ENCODE measurements at places on chromosomes 5 and 9.

- DNase-seq: no peak
Measured at GRCh38 chr5:67031692-67032091, 164.9 kb downstream of the CD180 start.

- no peak for DNase-seq
Measured at GRCh38 chr5:104052558-104053352, 490.2 kb upstream of the NUDT12 start.

GRCh38 chr9:81183761-81184160 lies 505.6 kb downstream of the TLE1 start:
- DNase-seq: no peak

GRCh38 chr5:140011297-140011802 lies 31.7 kb downstream of the NRG2 start:
- no peak for DNase-seq

- DNase-seq: no peak
Measured at GRCh38 chr9:76400534-76401096, 6.4 kb upstream of the RFK start.

DNA sequence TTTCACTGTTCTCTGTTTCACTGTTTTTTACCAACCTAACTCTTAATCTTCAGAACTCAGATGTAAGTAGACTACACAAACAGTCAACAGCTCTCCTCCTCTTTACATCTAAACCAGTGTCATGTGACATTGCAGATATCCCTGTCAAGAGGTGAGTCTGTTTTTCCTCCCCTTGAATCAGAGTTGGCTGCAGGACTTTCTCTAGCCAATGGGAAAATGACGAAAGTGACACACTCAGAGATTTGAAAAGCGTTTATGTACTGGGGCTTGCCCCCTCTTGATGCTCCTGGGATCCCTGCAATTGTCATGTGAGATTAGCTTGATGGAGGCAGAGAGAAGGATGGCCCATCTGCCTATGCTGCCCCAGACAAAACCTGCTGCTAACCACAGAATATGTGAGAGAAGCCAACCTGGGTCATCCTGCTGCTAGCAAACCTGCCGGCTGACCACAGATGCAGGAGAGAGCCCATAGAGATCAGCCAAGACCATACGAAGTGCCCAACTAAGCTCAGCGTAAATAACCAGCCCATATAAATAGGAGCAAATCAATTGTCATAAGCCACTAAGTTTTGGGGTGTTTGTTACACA lies 111.1 kb downstream of the ASTN2 start:
- no peak for DNase-seq

DNA sequence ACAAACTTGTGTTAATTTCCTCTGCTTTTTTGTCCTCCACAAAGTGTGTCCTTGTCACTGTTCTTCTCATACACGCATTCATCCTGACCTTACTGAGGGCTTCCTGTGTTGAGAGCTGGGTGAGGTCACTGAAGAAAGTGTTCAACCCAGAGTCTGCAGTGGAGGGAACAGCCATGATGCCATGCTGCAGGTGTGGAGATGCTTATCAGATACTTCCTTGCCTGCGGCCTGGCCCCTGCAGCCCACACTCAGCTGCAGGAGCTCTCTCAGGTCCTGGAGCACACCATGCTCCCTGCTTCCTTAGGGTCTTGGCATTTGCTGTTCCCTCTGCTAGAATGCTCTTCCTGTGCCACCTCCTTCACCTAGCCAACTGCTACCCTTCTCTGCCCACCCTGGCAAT lies 108.1 kb upstream of the SPRY4 start:
- no peak for DNase-seq

DNA sequence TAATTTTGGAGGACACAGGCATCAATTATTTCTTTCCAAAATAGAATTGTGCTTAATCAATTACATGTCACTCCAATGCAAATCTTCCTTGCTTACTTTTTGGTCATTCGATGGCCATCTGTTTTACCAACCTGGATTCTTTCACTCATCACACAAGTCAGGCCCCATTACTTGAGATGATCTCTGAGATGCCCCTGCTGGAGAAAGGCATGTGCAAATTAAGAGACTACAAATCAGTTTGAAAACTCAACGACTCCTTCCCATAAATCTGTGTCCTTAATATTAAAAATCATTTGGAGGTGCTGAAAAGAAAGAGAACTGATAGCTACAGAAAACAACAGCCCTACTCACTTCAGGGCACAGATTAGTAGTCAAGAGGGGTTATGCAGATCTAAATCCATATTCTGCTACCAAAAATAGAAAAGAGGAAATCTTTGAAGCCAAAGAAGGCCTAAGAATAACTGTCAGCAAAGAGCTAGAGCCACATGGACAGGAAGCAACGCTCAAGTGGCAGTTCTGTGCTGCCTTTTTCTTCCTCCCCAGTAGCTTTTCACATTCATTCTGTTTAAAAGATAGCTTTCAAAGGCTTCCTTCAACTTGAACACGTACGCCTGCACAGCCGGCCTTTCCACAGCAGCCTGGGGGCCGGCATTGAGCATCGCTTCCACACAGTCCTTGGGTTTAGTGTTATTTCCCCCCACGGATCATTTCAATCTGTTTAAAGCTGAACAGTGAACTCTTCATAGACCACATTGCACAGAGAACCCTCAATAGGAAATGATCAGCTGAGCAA lies 79.3 kb upstream of the MAP3K1 start:
- no peak for DNase-seq

DNA sequence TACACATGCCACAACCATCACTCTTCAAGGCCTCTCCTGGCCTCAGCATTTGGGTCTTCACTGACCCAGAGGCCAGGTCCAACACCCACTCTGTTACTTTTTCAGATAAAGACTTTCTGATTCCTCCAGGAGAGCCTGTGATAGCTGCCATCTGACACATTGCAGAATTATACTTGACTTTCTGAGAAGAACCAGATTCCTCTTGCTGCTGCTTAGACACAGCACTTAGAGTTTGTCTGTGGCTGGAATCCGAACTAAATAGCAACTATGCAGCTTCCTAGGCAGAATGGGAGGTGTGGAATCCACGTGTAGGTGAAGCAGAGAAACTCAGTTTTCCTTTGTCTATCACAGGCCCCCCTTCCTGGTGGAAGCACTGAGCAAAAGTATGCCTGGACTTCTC lies 344.7 kb upstream of the SLC30A5 start:
- no peak for DNase-seq

DNA sequence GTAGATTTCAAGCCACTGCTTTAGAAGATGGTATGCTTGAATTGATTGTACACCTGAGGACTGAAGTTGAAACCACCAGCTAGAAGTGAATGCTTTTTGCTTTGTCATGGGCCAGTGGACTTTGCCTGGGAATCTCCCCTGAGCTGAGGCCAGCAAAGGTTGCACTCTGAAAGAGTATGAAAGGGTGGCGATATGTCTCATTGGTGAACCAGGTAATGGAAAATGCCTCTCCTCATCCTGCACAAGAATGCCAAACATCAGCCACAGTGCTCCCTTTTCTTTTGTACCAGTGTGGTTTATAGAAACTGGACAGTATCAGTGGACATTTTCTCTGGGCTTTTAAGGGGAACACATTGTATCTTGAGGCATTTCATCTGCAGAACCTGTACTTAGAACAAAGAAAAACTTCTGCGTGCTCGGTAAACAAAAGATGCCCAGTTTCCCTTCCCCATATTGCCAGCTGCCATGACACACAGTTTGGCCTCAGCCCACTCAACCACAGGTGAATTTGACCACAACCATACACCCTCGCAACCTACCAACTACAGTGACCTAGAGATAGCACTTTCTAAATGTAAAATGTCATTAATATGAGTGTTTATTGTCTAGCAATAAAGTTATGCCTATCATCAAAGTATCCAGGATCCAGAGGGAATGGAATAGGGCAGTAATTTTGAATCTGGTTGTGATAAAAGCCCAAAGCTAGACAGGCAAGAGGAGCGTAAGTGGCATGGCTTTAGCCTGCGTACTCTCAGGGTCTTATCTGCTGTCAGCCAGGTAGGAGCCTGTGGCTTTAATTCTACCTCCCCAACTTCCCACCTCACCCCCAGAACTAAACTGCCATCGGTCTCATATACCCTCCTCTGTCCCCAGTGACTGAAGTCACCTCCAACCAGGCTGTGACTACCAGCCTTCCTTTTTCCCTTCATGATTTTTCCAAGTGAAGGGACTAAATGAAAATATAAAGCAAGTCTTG lies 79.5 kb upstream of the LHFPL2 start:
- DNase-seq: no peak

DNA sequence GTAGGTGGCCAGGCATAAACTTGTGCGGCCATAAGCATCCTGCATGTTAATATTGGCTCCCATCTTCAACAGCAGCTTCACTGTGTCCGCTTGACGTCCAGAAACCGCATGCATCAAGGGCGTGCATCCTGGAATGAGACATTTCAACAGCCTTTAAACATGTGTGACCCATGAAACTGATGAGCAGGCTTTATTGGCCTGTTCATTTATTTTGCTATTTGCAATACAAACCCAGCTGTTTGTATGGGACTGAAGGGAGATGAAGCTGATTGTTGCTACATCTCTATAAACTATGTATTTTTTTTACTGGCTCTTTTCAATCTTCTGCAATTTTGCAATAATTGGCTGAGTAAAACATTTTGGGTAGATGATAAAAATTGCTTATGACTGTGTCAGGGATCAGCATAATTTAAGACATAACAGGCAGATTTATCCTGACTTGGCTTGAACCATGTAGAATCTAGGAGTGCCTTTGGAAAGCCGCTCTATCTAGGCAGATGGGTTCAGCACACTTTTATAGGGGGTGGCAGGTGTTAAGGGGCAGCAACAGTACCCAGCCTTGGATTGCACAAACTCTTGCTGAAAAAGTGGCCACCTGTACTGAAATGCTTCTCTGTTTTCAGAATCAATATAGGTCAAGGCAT lies 56.9 kb downstream of the ANKRD55 start:
- no peak for DNase-seq

GRCh38 chr9:60545878-60546385 lies 368.3 kb upstream of the SPATA31A5 start:
- DNase-seq: no peak

DNA sequence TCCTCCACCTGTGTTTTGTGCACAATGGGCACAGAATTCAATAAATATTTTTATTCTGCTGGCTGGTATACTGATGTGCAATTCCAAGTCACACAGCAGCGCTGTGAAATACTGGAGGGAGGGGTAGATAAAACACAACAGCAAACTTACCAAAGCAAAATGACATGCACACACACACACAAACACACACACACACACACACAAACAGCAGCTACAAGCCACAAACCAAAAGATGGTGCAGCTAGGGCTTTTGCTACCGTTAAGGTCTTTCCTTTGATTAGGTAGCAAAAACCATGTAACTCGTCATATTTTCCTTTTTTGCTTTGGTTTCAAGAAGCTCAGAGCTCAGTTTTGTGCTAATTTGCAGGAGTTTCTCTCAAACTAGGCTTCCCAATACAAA lies 1.8 kb upstream of the TBCA start:
- no peak for DNase-seq

- DNase-seq: no peak
Measured at GRCh38 chr9:135618866-135619598, 20.3 kb downstream of the GLT6D1 start.

DNA sequence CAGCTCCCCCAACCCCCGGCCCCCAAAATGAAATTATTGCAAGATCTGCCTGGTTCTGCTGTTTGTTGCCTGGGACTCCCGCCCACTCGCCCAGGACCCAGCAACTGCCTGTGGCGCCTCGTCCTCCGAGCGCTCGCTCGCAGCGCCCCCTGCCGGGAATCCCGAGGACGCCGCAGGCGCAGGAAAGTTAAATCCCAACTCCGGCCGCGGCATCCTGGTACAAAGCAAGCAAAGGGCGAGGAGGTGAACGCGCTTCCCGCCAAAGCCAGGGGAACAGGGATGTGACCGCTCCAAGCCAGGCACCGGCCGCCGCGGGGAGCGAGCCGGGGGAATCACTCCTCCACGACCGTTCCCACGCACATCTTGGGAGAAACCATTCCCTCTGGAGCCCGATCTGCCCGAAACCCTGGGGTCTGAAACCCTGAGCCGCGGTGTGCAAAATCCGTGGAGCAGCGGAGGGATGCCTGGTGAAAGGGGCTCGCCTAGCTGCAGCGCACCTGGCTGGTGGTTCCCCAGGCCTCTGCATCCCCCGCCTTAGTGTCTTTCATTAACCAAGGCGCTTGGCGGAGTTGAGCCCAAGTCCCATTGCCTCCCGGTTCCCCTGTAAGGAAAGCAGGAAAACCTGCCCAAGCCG lies 1.3 kb downstream of the SEMA5A start:
- DNase-seq: peak; percentile 60

GRCh38 chr5:112718344-112718743 lies 19.3 kb upstream of the APC start:
- DNase-seq: no peak

- no peak for DNase-seq
Measured at GRCh38 chr5:177466861-177467260, 6.6 kb downstream of the DBN1 start.

- no peak for DNase-seq
Measured at GRCh38 chr9:10633785-10634184, 21.0 kb upstream of the PTPRD start.

DNA sequence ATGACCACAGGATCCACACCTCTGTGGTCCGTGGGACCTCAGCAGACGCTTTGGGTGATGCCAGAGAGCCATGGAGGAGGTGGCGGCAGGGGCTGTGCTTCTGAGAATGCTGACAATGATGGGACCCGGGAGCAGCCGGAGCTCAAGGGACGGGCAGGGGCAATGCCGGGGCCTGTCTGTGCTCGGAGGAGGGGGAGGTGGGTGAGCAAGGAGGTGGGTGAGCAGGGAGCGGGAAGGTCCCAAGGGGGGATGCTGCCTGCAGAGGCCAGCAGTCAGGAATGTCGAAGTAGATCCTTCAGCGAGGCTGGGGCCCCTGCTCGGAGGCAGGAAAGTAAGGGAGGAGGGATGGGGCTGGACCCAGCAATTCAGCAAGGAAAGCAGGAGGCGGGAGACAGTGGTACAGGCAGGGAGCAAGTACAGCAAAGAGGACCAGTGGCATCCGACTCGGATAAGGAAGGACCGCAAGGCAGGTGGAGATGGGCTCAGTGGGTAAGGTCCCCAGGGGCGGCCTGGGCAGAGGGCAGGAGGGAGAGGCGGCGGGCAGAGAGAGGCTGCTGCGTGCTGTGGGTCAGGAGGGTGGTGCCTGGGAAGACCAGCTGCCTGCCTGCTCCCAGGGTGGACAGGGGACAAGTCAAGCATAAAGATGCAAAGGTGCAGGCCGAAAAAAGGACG lies 49.0 kb downstream of the ADAMTS2 start:
- DNase-seq: no peak
